ENCODE measurements at places on chromosomes 1 and 21.
A peak's percentile ranks its signal among the peaks of the same experiment; 100 is the strongest.

DNA sequence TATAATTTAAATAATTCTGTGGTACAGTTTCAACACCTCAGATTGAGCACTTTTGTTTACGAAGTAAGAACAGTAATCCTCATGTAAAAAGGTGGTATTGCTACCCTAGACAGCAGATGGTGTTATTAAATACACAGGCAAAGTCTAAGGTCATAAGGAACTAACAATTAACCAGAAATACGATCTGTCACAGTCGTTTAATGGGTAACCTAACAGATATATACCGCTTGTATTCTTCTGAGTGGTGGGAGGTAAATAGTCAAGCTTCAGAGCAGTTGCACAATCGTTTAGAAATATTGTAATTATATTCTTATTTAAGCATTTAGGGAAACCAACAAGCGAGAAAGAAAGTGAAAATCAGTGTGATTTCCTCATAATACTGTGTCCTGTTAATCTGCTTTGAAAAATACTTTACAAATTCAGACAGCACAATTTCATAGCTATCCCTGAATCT, 9.8 kb upstream of the IRF2BP2 start:
- no peak for DNase-seq

DNA sequence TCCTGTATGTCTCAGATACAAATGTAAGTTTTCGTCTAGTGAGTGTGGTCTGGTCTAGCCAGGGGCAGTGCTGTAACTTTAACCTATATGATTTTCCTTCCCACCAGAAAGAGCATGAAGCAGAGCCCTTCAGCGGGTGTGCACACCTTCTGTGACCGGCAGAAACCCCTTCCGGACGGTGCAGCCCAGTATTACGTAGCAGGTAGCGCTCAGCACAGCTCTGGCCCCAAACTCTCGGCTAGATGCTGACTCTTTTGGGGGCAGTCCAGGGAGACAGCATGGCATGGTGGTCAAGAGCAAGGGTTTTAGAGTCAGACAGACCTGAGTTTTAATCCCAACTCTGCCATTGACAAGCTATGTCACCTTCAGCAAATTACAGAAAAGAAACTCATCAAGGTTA, 28.0 kb upstream of the TMEM222 start:
- DNase-seq: no peak

- no peak for DNase-seq
These were observed 32.6 kb downstream of the ESRRG start for GRCh38 chr1:216690603-216691002.

DNA sequence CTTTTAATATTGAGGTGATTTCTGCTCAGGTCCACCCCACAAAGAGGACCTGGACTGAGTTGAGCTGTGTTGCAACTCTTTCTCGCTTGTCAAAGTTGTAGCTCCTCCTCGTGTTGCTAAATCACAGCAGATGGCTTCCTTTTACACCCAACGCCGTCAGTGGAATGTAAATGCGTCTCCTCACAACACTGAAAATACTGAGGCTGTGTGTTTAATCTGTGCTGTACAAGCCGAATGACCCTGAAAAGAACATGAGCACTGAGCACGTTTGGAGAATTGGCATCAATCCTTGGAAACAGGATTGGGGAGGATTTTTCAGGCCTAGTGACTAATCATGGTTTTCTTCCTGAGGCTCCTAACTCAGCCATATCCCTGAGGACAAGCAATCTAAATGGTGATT, 196.0 kb downstream of the CRB1 start:
- no peak for DNase-seq

DNA sequence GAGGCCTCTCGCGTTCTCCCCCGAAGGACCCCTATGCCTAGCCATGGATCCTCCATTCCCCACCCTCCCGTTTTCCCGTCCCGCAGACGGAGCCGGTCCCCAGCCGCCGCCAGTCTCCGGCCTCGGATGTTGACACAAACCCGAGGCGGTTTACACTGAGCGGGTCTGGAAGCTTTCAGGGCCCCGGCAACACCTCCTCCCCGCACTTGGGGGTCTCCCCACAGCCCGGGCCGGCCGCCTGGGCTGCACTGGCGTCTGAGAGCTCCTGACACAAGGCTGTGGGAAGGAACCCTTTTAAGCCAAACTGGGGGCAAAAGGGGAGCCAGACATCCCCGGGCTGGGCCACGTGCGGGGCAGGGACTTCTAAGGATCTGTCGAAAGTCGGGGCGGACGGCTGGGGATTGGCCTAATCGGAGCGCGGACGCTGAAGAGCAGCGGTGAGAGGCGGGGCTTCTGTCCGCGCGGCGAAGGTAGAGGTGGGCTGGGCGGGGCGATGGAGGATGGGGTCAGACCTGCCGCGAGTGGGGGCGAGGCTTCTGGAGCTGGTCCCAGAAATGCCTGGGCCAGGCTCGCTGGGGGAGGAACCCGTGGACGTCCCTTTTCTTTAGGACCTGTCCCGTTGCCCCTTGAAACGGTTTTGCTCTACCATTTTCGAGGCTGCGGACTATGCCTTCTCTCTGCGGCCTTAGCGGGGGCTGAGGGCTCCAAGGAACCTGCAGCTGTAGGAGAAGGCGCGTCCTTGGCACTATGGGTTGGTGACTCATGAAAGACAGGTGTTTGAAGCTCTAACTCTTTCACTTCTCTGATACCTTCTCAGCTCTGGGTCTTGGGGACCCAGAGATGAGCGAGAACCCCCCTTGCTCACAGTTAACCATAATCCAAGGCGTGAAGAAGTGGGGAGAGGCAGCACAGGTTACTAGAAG, 1.2 kb upstream of the HPCAL4 start:
- DNase-seq: peak; percentile 55

- DNase-seq: peak; percentile 29
These were observed 9.2 kb upstream of the CBR3 start for GRCh38 chr21:36125512-36126207.

DNA sequence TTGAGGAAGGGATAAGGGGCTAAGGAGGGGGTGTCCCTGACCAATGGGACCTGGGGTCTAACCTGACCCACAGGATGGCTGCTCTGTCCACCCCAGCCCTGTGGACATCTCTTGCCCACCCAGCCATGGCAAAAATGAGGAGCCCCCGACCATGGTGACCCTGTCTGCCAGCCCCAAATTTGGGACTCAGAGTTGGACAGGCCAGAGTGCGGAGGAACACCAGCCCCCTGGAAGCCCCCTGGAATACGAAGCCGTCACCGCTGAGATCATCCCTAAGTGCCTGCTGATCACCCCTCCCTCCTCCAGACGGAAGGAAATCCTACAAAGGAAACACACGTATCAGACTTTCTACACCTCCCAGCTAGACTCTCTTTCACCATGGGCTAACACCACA, 119.3 kb downstream of the SIK1 start:
- no peak for DNase-seq

DNA sequence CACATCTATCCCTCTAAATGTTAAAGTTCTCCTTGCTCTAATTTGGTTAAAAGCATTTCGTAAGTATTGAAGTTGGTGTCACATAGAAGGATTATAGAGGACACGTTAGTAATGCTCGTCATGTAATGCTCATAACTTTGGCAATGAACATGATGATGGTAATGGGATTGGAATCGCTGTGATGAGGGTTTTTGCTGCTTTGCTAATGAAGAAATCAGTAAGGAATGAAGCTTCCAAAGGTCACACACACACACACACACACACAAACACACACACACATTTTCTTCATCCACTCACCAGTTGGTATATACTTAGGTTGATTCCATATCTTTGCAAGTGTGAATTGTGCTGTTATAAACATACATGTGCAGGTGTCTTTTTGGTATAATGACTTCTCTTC, 36.8 kb upstream of the ZNF648 start:
- no peak for DNase-seq
